ENCODE measurements at places on chromosomes 6 and 20.
A peak's percentile ranks its signal among the peaks of the same experiment; 100 is the strongest.

GRCh38 chr6:6026513-6027205 is 19.9 kb upstream of the NRN1 start:
- no peak for DNase-seq

DNA sequence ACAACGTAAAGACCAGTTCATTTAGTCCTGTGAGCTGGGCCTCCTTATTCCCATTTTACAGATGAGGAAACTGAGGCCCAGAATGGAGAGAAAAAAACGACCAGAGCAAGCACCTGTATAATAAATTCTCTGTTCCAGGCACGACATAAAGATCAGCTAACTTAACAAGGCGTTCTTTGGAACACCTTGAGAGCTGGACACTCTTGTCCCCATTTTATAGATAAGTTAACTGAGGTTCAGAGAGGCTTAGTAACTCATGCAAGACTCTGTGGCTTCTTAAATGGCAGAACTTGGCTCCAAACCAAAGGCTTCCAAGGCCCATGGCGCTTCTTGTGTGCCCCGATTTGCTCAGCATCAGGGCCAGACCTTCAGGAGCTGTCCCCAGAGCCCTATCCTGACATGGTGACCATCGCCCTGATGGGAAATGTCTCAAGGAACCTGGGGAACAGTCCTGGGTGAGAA is 142.1 kb downstream of the VEGFA start:
- no peak for DNase-seq

GRCh38 chr6:14987490-14987889 is 258.4 kb upstream of the JARID2 start:
- DNase-seq: no peak

GRCh38 chr6:140604786-140605185 is 1230.3 kb upstream of the CITED2 start:
- no peak for DNase-seq

DNA sequence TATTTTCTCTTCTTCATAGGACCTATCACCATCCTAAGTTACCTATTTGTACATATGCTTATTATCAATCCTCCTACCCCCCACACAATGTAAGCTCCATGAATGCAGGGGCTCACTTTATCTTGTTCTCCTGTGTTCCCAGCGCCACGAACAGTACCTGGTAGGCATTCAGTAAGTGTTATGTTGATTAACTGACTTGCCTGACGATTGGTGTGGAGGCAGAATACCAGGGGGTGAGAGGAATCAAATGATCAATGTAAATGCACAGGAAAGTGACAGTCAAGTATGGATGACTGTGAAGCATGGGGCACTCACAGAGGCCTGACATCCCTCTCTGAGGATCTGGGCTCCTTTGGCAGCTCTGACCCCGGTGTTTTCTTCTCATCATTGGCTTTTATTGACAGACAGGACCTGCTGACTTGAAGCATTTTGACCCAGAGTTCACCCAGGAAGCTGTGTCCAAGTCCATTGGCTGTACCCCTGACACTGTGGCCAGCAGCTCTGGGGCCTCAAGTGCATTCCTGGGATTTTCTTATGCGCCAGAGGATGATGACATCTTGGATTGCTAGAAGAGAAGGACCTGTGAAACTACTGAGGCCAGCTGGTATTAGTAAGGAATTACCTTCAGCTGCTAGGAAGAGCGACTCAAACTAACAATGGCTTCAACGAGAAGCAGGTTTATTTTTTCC is 6.1 kb upstream of the IFT52 start:
- DNase-seq: no peak

DNA sequence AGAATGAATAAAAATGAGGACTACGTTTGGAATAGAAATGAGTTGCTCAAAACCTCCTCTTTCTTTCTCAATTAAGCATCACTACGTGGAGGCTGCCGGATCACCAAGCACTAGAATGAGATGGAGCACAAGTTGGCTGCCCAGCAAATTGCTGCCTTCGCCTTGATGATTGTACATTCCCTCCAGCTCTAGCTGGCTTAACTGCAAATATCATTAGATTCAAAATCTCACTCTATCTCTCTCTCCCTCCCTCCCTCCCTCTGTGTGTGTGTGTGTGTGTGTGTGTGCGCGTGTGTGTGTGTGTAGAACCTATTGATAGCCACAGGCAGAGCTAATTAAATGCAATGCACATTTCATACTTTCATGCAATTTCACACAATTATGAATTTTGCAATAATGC is 310.7 kb upstream of the CDH4 start:
- no peak for DNase-seq

DNA sequence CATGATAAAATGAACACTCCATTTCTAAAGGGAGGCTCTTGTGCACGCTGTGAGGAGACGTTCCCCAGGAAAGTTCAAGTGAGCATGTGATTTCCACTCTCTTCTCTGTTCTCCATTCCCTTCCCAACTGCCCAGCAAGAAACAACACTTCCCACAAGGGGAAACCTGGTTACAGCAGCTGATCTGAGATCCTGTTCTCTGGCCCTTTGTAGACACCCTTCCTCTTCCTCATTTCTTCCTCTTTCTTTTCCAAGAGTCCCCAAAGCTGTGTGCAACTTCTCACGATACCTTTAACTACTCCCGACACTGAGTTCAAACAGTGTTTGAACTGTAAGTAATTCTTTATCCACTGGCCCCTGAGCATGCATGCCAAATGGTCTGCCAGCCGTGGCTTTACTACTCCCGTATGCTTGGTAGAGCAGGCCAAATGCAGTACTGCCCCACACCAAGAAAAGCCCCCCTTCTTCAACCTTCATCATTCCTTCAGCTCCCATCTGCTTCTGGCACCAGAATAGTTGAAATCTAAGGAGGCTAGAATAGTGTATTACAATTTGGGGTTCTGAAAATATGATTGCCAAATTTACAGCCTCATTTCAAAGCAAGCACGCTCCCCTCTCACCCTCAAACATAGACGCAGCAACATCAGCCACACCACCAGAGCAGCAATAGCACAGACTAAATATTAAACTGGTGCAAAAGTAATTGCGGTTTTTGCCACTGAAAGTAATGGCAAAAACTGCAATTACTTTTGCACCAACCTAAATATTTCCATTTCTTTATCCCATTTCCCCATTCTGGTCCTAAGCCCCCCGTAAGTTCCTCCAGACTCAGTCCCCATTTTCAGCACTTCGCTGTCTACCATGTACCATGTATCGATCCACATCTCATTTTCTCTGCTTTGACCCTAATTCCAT is 4.3 kb downstream of the HLA-DMB start:
- no peak for DNase-seq

- DNase-seq: no peak
Observed at GRCh38 chr6:14964556-14965270, 281.2 kb upstream of the JARID2 start.

- DNase-seq: no peak
Observed at GRCh38 chr6:139320081-139320480, 28.3 kb upstream of the TXLNB start.

- DNase-seq: no peak
Observed at GRCh38 chr6:39343396-39343870, 20.9 kb upstream of the KCNK16 start.

- no peak for DNase-seq
Observed at GRCh38 chr6:31426395-31427354, 23.3 kb downstream of the MICA start.

GRCh38 chr6:131782764-131783163 is 25.1 kb upstream of the ENPP1 start:
- DNase-seq: no peak

GRCh38 chr20:479487-479886 is 17.2 kb upstream of the TBC1D20 start:
- no peak for DNase-seq

DNA sequence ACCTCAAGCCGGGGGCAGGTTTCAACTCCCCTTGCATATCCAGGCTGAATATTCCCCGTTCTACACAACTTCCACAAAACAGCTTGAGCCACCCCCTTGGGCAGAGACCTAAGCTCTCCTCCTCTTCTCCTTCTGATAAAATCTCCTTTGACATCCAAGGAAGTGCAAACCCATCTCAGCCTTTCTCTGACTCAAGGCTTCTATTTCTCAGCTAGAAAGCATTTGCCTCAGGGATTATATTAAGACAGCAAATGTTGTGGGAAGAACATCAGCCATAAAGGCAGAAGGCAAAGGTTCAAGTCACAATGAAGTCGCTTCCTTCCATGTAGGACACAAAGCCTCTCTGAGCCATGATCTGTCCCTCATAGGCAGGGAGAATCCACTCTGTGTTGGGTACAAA is 386.6 kb upstream of the ARID1B start:
- DNase-seq: no peak

DNA sequence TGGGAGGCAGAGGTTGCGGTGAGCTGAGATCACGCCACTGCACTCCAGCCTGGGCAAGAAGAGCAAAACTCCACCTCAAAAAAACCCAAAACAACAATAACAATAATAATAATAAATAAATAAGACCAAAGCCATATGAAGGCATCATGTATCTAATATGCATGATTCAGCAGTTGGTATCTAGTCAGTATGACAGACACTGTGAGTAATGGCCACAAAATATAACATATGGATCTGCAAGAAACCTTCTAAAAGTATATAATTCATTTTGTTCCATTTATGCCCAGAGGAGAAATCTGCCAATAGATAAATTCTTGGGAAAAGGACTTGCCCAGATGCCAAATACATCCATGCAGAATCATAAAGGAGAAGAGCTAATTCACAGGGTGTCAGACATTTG is 252.3 kb downstream of the BTBD9 start:
- no peak for DNase-seq

DNA sequence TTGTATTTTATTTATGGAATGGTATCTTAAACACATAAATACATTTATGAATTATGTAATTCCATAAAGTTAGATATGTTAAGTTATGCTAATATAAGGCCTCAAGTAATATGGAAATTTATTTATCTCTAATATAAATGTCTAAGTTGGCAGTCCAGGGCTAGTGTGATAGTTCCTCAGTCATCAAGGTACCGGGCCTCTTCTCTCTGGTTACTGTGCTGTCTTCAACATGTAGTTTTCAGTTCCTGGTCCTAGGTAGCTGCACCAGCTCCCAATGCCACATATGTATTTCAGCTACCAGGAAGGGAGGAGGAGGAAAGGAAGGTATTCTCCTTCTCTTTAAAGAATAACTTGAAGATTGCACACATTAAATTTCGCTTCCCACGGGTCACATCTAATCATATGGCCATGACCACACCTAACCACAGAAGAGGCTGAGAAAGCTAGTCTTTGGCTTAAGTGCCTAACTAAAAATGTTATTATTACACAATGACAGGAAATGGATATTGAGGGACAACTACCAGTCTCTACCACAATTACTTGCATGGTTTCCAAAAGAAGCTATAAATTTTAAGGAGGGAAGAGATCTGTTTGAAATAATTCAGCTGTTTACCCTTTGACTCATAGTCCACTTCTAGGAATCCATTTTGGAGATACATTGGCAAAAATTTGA is 68.6 kb downstream of the BCKDHB start:
- no peak for DNase-seq

DNA sequence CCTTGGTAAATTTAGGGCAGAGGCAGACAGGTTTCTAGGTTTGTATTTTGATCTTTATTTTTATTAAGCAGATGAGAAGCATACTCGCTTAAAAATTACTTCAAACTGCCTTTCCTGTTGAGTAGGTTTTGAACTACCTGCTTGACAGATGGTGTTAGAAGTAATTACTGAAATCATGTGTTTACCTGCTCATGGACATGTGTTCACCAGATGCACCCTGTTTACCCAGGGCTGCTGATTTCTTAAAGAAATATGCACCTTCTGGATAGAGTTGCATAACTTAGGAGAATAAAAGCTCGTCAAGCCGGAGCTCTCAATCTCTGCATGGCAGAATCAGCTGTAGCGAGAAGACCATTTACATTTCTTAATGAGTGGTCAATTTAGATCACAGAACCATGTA is 165.1 kb downstream of the CDKAL1 start:
- no peak for DNase-seq

GRCh38 chr20:52564594-52564993 is 373.0 kb upstream of the ZFP64 start:
- no peak for DNase-seq

- no peak for DNase-seq
Observed at GRCh38 chr6:111808493-111808892, 64.8 kb downstream of the FYN start.

DNA sequence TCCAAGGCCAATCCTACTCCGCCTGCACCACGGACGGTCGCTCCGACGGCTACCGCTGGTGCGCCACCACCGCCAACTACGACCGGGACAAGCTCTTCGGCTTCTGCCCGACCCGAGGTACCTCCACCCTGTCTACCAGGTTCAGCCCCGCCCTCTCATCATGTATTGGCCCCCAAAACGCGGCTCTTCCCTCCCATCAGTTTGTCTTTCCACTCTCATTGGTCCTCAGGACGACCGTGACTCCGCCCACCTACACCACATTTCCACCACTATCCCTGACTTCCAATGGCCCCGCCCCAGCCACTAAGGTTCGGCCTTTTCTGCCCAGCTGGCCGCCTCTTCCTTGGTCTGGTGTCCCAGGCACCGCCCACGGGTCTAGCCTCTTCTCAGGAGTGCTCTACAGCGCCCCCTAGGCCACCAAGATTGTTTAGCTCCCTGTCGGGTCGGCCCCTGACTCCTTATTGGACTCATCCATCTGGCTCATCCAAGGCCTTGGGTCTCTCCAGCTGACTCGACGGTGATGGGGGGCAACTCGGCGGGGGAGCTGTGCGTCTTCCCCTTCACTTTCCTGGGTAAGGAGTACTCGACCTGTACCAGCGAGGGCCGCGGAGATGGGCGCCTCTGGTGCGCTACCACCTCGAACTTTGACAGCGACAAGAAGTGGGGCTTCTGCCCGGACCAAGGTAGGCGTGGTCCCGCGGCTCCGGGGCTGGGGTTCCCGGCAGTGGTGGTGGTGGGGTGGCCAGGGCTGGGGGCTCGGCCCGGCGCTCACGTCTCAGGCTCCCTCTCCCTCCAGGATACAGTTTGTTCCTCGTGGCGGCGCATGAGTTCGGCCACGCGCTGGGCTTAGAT is 3.1 kb downstream of the MMP9 start:
- peak; percentile 52 for DNase-seq

GRCh38 chr6:33147807-33148666 is 44.2 kb downstream of the COL11A2 start:
- DNase-seq: no peak

GRCh38 chr6:53009056-53009455 is 14.0 kb upstream of the GSTA4 start:
- no peak for DNase-seq

DNA sequence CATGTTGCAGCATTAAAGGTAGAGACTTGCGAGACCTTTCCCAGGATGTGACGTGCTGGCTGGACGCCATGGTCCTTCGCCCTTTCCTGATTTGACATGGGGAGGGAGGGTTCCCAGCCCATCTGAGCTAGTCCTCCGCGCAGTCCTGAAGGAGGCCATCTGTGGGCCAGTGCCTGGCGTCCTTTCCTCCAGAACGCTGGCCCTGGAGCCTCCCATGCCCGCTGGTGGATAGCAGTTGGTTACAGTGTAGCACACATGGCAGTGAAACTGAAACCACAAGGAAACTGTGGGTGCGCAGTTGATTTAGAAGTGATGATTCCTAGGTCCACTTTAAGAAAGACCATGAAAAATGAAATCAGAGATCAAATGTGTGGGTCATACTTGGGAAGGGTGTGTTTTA is 193.7 kb downstream of the CDH4 start:
- DNase-seq: no peak

DNA sequence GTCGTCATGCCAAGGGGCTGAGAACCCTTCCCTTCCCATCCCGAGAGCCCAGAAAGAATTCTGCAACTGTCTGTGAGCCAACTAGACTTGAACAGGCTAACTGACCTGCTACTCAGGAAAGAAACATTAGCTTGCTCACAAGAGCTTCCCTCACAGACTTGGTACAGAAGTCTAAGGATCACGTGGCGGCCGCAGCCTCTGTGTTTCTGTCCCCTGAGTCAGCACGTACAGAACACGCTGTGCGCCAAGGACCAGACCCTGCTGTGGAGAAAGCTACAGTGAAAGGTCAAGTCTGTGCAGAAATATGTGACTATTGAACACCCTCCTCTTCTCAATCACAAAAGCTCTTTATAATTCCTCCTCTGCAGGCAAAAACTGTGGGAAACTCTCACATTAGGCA is 151.3 kb upstream of the QKI start:
- DNase-seq: no peak

Measured in CD4-positive, alpha-beta T cell treated with Interferon gamma for 1 hour (primary cell).